ENCODE measurements at places on chromosomes 6 and 20.

- no peak for DNase-seq
These were observed 48.7 kb downstream of the YTHDF1 start for GRCh38 chr20:63167026-63167917.

DNA sequence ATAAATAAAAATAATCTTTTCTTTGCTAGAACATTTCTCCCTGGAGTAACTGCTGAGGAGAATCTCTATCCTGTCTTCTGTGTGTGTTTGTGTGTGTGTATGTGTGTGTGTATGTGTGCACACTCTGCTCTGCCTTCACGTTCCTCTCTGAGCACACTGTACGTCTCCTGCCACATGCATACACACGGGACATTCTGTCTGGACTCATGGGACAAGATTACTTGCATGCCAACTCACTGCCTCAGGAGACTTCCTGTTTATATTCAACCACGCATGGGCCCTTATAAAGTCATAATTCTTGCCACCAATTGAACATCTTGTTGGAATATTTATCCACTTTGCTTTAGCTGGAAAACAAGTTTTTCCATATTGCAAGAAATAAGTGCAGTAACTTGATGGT, 930.6 kb downstream of the KIF16B start:
- no peak for DNase-seq

DNA sequence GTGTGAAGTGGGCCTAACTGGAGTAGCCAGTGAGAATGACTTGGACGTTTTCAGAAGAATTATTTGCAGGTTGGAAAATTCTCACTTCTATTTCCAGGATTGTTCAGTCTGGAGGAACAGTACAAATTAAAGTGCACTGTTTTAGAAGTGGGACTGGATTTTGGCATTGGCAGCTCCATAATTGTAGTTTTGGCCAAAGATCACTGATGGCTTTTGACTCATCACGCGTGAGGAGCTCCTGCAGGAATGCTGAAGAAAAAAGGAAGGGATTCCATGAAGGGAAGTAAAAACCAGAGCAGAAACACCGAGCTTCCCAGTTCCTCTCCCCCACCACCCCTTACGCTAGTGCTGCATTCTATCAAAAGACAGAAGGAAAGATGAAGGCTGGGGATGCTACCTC, 103.5 kb downstream of the JARID2 start:
- DNase-seq: no peak

GRCh38 chr6:119255492-119255891, 94.1 kb downstream of the MAN1A1 start:
- no peak for DNase-seq

DNA sequence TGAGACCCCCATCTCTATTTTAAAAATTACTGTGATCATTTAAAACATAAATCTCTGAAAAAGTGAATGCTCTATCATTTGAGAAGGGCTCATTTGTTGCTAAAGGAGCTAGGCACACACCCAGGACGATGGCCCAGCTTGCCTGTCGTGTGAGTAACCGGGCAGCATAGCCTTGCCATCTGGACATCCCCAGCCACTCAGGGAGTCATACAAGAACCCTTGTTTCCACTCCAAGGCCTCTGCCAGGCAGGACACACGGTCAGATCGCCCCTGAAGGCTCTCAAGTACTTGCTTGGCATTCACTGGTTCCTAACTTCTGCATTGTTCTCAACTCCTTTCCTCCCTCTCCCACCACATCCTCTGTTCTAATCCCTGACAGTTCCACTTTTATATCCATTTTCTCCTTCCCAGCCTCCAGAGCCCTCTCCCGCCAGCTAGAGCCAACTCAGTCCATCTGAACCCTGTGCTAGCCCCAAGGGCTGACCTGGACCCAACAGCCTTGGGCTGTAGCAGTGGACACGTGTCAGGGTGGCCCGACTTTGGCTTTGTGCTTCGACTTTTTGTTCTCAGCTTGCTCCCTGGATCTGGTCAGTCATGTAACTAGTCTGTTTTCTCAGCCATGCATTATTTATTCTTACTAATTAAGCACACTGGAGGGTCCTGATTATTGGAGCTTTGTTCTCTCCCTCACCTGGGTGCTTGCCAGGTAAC, 15.7 kb upstream of the EZR start:
- DNase-seq: no peak

- DNase-seq: no peak
These were observed 184.1 kb downstream of the TMEM242 start for GRCh38 chr6:157139054-157139708.

DNA sequence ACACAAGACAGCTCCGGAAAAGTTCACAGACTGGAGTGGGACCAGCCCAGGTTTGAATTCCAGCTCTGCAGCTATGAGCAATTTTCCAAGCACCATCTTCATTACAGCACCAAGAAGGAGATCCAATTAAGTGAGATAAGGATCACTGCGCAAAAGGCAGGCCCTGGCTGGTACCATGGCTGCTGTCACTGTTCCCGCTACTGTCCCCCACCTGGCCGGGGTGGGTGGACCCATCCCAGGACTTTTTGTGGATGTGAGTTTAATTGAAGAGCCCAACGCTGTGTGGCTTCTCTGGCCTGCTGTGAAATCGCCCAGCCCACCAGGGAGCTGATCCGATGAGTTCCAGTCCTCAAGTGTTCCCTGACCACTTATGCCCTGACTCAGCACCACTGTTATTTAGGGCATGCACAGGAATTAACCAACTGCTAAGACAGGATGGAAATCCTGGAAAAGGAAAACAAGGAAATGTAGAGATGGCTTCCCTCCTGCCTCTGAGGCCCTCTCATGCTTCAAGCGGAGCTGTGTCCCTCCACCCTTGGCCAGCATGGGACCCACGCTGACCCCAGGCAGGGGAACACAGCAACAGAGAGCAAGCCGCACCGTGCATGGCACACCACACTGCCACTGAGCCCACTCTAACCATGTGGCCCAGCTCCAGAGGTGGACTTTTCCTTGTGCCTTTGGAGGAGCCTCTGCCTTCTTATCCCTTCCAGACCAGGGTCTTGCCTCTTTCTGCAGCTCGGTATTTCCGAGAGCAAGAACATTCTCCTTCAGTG, 150.0 kb upstream of the CST7 start:
- DNase-seq: no peak

GRCh38 chr6:170019818-170020583, 268.6 kb downstream of the ERMARD start:
- DNase-seq: peak; percentile 43

- no peak for DNase-seq
These were observed 22.7 kb upstream of the HIVEP1 start for GRCh38 chr6:11989386-11989785.

DNA sequence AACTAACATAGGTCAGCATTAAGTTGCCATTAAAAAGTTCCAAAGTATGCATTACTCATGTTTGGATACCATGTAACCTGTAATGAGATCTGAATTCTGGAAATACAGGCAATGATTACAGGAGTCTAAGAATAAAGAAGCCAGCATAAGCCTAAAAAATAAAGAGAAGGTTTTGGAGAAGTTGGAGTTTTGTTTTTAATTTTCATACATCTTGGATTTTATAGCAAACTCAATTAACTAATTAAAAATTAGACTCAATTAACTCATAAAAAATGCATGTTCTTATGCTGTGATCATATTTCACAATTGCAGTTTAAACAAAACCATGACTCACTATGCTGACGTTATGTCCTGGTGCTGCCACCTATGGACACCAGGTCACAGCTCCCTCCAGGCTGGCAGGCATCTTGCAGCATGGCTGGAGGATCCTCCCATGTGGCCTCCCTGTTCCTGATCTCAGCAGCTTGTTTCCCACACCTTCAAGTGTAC, 648.8 kb upstream of the AGPAT4 start:
- no peak for DNase-seq

GRCh38 chr6:31576897-31577578, 1.7 kb downstream of the TNF start:
- DNase-seq: no peak

GRCh38 chr6:11392778-11393507, 144.6 kb upstream of the TMEM170B start:
- DNase-seq: no peak

DNA sequence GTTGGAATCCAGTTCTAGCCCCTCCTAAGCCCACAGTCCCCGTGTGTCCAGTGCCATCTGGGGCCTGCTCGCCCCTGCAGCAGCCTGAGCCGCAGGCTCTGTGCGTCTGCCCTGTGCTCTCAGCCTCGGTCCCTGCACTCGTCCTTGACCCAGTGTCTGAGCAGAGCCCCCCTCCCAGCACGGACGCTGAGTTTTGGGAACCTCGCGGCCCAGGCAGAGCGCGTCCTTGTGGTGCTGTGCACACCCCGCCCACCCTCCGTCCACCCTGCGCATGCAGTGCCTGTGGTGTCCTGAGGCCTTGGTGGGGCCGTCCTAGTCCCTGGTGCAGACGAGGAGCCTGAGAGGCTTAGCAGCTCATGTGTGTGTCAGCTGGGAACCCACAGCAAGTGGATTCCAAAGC, 31.6 kb downstream of the OSBPL2 start:
- no peak for DNase-seq

DNA sequence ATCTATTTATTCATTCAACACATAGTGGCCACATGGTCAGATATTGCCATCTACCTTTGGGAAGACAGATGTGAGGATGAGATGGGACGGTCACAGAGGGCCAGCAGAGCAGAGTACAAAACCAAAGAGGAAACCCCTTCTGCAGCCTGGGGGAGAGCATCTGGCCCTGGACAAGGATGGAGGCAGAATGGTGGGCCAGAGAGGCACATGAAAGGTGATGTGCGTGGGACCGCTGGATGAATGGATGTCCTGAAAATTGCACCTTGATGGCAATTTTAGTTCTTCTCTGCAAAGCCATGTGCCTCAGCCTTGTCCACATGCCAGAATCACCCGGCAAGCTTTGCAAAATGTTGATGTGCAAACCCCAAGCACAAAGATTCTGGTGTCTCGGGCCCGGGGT, 77.4 kb upstream of the CD93 start:
- no peak for DNase-seq

DNA sequence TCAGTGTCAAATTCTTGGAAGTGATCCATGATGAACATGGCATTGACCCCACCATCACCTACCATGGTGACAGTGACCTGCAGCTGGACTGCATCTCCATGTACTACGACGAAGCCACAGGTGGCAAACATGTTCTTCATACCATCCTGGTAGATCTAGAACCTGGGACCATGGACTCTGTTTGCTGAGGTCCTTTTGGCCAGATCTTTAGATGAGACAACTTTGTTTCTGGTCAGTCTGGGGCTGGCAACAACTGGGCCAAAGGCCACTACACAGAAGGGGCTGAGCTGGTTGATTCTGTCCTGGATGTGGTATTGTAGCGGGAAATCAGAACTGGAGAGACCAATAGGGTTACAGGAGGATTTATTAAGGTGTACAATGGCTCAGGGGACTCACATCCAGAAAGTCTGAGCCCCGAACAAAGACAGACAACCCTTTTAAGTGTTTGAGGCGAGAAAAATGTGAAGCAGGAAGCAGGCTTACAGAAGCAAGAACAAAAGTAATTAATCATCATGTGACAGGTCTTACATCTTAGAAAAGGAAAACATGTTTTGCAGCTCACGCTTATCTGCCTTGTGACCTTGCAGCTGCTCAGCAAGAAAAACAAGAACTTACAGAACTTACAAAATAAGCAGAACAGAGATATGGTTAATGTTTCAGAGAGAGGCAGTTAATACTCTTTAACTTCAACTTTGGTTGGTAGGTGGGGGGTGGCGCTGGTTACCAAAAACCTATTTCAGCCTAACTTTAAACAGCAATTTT, 58.8 kb upstream of the MOCS1 start:
- DNase-seq: no peak

- no peak for DNase-seq
These were observed 229.0 kb downstream of the FOXC1 start for GRCh38 chr6:1838604-1839213.

GRCh38 chr6:56214703-56215101, 32.7 kb downstream of the COL21A1 start:
- no peak for DNase-seq

DNA sequence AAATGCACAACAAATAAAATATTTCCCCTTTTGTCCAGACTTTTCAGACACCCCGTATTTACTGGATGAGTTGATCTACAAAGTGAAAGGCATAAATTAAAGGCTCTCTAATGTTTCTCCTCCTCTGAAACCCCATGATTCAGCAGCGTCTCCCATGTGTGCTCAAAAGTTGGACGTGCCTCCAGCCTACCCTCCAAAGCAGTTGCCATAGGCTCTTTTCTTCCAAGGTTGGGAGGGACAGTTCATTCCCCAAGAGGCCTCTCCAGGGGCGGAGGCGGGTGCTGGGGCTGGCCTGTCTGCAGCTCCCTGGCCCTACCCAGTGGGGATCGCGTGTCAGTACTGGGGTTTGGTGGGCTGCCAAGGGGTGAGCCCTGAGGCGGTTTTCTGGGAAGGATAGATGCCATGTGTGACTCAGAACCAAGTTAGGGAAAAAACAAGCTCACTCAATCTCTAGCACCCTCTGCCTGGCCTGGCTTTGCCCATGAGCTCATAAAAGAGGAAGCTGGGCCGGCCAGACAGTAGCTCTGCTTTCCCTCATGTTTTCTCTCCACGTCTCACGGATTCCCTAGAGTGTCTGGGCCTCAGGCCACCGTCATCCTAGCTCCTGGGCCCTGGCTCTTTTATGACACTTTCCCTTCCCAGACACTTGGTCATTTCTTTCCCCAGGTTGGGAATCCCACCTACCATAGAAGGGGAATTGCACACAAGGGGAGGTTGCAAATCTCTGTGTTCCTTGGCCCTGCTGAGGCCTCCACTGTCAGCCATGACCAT, 8.0 kb upstream of the IER3 start:
- DNase-seq: peak; percentile 96

GRCh38 chr6:145714731-145715130, 20.6 kb downstream of the EPM2A start:
- DNase-seq: no peak

DNA sequence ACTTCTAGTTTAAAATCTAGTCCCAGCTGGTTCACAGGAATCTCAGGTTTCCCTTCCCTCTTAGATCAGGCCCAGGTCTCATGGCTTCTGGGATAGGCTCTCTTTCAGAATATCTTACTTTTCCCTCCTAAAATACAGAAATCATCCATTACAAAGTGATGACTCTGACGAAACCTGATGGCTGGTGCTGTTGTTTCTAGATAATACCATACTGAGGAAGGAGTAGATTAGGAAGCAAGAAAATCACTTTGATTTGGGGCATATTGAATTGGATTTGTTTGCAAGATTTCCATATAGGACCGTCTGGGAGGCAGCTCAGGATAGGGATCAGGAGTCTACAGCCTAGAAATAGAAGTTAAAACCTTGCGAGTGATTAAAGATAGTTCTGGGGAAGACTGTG, 3.6 kb downstream of the ZKSCAN3 start:
- DNase-seq: no peak

- no peak for DNase-seq
These were observed 23.8 kb downstream of the SYNDIG1 start for GRCh38 chr20:24493181-24493580.

- no peak for DNase-seq
These were observed 35.8 kb downstream of the GRIK2 start for GRCh38 chr6:101429270-101429669.

All from suprapubic skin (tissue), 4 donors.